ENCODE measurements at places on chromosomes 7 and 10.

- DNase-seq, result no peak
These were observed 95.2 kb downstream of the GLCCI1 start for GRCh38 chr7:8063706-8064297.

GRCh38 chr10:102422545-102423129, 2.0 kb downstream of the FBXL15 start:
- DNase-seq, result peak; percentile 60

DNA sequence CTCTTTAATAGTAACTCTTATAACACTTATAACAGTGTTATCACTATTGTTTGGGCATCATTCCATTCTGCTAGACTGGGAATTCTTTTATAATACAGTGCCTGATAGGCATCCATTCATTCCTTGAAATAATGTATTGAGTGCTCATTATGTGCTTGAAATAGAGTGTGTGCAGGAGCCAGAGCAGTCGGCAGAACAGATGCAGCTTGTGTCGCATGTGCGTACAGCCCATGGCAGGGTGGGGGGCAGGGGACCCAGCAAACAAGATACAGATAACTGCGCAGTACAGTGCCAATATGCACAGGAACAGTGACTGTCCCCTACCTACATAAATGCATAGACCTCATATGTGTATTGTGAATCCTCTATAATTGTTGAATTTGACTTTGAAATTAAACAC, 99.3 kb downstream of the KAT6B start:
- no peak for DNase-seq

GRCh38 chr10:3113343-3113720, 46.0 kb downstream of the PFKP start:
- DNase-seq, result no peak

DNA sequence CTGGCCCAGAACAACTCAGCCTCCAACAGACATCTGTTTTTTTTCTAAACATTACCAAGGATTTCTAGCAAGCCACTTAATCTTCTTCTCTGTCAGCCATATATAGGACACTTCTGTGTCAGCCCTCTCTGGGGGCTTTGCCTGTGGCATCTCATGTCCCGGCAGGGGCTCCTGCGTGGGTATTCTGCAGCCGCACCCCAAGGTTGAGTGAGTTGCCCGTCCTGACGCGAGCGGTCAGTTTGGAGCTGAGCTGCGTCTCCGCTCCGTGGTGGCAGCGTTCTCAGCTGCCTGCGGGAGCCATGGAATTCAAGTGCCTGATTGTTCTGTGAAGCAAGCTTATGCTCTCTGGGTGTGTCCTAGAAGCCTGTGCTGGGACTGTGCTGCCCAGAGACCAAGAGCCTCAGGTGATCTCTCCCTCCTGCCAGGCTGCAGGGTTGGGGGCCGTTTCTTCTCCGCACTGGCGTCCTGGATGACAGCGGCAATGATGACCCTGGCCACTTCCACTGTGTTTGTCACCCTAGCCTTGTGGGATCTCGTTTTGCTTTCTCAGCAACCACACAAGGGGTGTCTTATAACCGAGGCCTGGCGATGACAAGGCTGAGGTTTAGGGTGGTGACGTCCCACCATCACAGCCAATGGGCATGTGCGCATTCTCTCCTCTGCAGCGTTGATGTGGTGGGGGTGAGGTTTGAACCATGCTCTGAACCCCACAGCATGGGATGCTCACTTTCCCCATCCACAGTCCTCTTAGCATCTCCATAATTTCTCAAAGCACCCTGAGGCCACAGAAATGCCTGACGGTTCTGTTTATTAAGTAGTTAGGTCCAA, 612.6 kb upstream of the FOXK1 start:
- DNase-seq, result no peak

DNA sequence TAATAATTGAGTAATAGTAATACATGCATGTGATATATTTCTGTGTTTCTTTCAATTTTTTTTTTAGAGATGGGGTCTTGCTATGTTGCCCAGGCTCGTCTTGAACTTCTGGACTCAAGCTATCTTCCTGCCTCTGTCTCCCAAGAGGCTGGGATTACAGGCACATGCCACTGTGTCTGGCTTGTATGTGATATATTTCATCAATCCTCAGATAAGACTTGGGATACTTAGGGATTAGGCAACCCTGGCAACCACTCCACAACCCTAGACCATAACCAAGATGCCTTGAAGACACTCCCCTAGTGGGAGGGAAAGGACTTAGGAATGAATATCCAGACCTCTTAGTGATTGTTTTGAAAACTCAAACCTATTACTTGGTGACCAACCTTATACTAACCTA, 154.8 kb downstream of the CCDC3 start:
- no peak for DNase-seq

DNA sequence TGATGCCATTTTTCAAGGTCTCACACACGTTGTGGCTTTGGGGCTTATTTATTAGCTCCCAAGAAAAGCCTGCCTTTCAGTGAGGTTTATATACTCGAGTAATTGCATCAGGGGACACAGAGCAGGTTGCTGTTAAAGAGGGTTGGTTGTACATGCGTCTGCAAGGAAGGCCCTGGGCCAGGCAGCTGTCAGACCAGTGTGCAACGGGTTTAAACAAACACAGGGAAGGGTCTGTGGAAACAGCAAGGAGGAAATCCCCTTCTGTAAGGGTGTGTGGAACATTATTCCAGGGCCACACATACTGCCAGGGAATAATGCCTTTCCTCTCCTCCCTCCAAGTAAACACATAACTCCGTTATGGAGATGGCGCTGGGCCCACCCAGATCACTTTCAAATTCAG, 1.7 kb upstream of the CHST15 start:
- DNase-seq, result no peak

DNA sequence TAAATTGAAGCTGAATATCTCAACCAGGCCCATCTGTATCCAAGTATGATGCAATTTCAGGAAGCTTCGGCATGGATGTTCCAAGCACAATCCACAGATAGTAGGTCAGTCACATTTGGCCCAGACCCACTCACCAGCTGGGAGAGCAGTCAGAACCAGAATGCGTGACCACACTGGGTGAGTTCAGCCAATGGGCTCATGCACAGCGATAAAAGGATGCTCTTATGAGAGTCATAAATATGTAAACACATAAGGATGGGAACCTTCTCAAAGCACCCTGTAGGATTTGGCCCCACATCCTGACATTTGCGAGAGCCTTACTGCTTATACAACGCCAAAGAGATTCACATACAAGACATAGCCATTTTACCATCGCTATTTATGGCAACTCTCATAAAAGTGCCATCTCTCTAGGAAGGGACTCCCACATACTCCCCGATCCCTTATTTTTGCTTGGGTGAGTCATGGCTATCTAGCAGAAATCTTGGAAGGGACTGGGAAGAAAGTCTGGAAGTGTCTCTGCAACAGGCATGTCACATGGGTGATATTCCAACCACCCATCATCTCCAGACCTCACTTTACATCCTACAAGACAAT, 3.0 kb downstream of the AFAP1L2 start:
- DNase-seq, result no peak

GRCh38 chr10:96998329-96998888, 166.3 kb downstream of the LCOR start:
- DNase-seq, result no peak

GRCh38 chr10:124655191-124656112, 88.7 kb downstream of the FAM53B start:
- no peak for DNase-seq

DNA sequence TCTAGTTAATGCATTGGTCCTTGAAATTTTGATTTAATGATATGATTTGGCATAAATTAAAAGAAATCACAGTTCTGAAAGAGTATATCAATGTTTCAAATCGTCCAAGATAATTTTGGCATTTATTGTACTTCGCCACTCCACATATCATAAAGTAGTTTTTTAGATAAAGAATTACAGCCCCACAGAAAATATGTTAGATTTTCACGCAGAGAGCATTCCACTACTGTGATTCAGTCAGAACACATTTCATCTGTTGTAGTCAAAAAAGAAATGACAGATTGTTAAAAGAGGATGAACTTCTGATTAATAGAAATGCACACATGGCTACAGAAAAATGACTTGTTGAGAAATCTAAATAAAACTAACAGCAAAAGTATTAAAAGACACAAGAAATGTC, 1063.5 kb upstream of the LRRN3 start:
- DNase-seq, result no peak

- DNase-seq, result no peak
These were observed 86.4 kb upstream of the GNA12 start for GRCh38 chr7:2930310-2931033.

- no peak for DNase-seq
These were observed 20.6 kb upstream of the PDCD4 start for GRCh38 chr10:110851020-110851612.

- DNase-seq, result no peak
These were observed 145.5 kb downstream of the OTUD1 start for GRCh38 chr10:23584396-23584795.

GRCh38 chr7:106788637-106789036, 76.4 kb upstream of the PIK3CG start:
- DNase-seq, result no peak

DNA sequence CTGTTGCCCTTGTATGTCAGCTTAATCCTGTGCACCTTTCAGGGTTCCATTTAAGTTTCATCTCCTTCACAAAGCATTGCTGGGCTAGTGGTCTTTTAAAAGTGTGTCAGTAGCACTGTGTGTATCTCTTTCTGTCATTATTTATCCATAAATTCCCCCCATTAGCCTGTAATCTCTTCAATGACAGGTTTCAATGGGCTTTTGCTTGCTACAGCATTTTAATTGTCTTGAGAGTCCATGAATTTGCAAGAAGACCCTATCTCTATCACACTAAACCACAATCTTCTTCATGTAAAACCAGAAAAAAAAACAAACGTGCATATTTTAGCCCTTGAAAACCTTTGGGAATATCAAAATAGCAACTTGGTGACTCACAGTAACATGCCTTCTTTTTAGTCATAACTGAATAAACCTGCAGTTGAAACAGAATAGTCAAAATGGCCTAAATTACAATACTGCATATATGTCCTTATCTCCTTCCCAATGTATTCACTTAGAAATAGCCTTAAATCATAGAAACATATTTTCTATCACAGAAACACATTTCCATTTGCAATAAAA, 118.6 kb downstream of the PON1 start:
- no peak for DNase-seq

DNA sequence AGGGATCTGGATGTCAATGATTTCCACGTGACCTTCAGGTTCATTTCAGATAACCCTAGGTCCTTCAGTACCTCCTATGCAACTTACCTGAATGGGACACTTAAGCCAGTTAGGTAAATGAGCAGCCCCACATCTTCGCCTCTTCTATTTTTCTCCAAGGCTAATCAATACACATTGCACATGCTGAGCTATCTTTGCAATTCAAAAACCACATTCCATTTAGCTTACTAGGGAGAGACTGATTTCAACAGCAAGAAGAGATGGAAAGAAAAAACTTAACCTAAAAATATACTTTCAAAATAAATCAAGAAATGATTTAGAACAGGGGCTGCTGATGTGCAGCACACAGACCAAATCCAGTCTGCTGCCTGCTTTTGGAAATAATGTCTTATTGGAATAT, 81.8 kb upstream of the CDCA7L start:
- no peak for DNase-seq

DNA sequence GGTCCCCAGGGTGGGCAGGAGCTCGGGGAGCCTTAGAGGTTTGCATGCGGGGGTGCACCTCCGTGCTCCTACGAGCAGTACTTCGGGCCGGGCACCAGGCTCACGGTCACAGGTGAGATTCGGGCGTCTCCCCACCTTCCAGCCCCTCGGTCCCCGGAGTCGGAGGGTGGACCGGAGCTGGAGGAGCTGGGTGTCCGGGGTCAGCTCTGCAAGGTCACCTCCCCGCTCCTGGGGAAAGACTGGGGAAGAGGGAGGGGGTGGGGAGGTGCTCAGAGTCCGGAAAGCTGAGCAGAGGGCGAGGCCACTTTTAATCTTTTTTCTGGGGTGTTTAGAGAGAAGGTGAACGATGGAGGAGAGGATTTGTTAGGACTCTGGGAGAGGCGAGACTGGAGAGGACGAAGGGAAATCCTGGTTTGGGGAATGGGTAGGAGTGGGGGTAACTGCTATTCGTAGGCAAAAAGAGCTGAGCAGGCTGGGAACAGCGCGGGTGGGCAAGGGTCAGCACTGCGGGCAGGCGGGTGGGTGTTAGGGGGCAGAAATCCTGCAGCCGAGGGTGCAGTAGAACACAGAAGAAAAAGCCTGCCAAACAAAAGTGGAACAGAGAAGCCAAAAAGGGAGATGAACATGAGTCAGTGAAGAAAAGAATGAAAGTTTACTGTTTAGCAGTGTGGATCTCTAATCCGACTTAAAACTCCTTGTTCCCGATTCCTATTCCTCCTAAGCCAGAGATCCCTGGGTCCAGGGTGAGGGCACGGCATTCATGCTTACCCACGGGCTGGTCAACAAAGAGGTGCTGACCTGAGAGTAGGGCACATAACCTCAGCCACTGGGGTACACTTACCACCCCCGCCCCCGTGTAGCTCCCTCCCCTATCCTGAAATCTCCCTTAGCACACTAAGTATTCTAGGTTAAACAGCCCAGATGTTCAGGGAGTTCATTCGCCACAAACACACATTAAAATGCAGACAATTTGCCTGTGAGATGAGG, 26.9 kb downstream of the PRSS2 start:
- no peak for DNase-seq

GRCh38 chr7:17939211-17939605, 1.1 kb downstream of the SNX13 start:
- DNase-seq, result no peak

DNA sequence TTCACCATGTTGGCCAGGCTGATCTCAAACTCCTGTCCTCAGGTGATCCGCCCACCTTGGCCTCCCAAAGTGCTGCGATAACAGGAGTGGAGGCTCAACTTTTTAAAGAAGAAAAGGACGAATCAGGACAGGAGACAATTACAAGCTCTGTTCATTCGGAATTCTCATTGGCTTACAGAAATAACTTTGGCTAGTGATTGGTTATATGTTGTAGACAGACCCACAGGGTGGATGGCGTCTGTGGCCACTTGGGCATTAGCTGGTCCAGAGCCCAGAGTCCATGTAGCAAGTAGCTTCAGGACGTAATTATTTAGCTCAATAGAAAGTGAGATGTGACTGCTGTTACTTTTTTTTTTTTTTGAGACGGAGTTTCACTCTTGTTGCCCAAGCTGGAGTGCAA, 160.5 kb upstream of the TNRC18 start:
- DNase-seq, result no peak

GRCh38 chr7:6446838-6447580, 745 bp downstream of the DAGLB start:
- peak; percentile 28 for DNase-seq

DNA sequence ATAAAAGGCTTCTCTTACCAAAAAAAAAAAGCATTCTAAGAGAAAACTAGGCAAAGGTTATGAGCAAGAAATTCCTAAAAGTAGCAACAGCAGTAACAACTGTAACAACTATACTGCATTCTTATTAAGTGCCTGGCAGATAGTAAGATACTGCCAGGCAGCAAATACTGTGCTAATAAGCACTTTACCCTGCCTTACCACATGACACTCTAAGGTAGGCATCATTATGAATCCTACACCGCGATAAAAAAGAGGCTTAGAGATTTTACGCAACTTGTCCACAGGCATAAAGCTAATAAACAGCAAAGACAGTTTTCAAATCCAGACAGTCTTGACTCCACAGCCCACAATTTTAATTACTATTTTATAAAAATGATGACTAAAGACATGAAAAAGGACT, 83.2 kb downstream of the USP6NL start:
- DNase-seq, result no peak
